Heart left ventricle (tissue), 16 donors: ENCODE measurements at places on chromosomes 1 and 21. TPM values are rescaled to one million over a fixed set of nuclear protein-coding genes. Genes with fewer than 3 reads are reported as not detected.

DNA sequence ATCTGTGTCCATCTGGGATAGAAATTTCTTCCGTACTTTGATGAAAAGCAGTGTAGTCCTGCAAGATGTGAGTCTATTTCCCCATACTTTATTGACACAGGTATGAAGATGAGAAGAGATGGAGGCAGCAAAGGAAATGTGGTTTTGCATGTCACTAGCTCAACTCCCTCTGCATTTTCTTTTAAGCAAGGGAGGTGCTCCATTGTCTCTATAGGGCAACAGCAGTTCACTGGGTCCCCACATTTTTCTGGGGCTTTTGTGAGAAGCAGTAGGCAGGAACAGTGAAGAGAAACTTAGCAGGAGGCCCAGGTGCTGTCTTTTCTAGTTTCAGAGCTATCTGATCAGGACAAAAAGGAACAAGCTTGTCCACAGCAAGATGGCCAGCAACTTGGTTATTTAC is 37.1 kb downstream of the C21orf91 start:
- no peak for DNase-seq

GRCh38 chr1:109969907-109970306 is 14.7 kb upstream of the AHCYL1 start:
- no peak for DNase-seq

GRCh38 chr1:26538480-26539412 is 9.2 kb downstream of the RPS6KA1 start:
- DNase-seq = no peak

DNA sequence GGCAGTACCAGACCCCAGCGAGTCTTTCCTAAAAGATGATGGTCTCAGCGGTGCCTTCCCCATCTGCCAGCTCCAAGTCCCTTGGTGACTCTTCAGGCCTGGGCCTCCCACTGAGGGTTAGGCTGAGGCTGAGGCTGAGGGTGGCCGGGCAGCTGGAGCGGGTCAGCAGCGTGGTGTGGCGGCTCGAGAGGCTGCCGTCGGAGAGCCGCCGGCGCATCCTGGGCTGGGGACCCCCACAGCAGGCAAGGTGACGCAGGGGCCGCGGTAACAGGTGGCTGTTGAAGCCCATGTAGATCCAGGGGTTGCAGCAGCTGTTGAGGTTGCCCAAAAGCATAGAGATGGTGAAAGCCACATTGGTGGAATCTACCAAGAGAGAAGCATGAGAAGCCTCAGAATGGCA is 7.0 kb downstream of the AVPR1B start:
- no peak for DNase-seq

- DNase-seq = no peak
Measured at GRCh38 chr1:30788580-30789387, 31.2 kb upstream of the LAPTM5 start.

- DNase-seq = peak; percentile 69
Measured at GRCh38 chr1:151993084-151993733, 450 bp downstream of the S100A10 start.

DNA sequence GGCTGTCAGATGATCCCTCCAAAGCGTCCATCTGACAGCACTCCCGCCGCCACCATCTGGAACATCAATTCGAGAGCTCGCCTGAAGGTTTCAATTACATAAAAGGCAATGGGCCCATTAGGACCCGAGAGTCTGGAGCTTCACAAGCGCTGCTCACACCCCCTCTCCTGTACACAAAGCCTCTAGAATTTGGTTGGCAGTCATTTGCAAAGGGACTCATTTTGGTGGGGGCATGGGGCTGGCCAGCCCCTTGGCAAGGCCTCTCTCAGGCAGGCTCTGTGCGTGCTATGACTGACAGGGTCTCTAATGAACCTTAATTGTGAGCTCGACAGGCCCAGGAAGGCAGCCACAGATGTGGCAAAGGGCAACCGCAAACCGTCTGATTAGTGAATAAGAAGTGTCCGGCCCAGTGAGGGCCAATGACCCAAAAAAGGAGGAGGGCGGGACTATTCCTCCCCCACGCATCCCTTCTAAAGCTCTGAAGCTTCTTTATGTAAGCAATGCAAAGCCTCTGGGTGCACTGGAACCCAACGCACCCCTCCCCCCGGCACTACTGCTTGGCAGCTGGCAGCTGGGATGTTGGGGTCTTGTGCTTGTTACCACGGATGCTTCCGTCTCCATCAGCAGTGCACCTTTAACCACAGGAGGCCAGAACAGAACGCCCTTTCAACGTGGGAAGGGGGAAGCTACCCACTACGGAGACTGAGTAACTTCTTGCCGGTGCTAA is 79.4 kb downstream of the CAPZB start:
- DNase-seq = no peak

GRCh38 chr1:27614043-27614624 is 10.2 kb upstream of the AHDC1 start:
- no peak for DNase-seq

DNA sequence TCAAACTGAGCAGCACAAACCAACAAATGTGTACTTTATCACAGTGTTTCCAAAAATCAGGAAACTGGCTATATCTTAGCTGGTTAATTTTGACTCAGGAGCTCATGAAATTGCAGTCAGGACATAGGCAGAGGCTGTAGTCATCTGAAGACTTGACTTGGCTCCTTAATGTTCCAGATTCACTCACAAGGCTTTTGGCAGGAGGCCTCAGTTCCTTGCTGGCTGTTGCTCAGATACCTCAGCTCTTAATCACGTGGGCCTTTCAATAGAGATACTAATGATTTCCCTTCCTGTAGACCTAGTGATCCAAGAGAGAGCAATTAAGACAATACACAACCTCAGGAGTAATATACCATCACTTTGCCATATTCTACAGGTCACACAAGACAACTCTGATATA is 537.7 kb downstream of the BRINP3 start:
- DNase-seq = no peak

DNA sequence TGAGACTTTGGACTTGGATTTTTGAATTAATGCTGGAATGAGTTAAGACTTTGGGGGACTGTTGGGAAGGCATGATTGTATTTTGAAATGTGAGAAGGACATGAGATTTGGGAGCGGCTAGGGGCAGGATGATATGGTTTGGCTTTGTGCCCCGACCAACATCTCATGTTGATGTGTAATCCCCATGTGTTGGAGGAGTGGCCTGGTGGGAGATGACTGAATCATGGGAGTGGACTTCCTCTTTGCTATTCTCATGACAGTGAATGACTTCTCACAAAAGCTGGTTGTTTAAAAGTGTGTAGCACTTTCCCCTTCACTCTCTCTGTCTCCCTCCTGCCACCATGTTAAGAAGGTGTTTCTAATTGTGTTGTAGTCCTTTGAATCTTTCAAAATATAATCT is 9.3 kb upstream of the PHGDH start:
- no peak for DNase-seq

DNA sequence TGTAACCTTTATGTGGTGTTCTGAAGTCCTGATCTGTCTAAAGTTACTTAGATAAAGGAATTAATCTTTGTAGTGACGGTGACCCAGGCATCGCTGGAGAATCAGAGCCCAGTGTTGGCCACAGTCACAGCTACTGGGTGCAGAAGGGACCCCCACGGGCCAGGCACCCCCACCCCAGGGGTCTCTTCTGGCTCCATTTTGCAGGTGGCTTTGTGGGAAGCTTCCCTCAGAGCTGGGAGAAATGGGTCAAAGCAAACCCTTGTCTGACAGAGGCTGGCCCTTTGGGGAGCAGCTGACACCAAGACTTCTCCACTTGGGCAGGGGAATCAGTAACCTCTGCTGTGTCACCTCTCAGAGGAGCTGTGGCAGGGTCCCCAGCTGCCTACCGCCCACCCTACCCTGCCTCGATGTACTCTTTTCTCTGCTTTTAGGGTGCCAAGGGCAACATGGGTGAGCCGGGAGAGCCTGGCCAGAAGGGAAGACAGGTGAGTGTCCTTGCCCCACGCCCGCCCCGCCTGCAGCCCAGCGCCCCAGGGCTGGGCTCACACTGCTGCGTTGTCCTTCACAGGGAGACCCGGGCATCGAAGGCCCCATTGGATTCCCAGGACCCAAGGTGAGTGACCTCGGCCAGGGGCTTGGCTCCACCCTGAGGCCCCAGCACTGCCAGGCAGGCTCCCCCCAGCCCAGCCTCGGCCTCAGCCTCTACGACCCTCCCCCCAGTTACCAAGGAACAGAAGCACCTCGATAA is 17.7 kb downstream of the COL6A2 start:
- peak; percentile 14 for DNase-seq

DNA sequence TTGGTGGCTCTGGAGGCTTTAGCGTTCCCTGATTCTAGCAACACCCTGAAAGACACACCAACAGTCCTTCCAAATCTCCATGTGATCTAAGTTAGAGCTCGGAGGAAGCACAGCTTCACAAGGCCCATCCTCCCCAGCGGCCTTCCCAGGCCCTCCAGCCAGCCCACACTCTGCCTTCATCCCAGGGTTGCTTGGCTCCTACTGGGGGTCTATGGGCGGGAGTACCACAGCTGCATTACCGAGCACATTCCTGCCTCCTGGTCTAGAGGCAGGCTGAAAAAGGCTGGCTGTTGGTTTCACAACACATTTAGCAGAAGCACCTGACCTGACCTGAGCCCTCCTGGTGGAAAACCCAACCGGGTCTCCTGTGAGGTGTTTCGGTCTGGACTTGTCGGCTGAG is 54.7 kb upstream of the TRIM67 start:
- no peak for DNase-seq

DNA sequence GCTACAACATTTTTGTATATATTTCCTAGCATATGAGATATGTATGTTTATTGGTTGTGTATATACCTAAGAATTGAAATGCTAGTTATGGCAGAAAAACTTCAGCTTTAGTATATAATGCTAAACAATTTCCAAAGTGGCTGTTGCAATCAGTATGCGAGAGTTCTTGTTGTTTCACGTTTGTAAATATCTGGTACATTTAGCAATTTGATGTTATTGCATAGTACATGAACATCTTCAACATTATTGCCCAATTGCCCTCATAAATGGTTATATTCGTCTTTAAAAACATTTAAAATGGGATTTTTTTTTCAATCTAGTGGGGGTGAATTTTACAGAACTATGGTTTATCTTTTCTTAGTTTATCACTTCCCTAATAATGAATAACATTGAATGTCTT is 86.2 kb upstream of the HP1BP3 start:
- DNase-seq = no peak

- no peak for DNase-seq
Measured at GRCh38 chr1:114126261-114127095, 27.2 kb downstream of the SYT6 start.

DNA sequence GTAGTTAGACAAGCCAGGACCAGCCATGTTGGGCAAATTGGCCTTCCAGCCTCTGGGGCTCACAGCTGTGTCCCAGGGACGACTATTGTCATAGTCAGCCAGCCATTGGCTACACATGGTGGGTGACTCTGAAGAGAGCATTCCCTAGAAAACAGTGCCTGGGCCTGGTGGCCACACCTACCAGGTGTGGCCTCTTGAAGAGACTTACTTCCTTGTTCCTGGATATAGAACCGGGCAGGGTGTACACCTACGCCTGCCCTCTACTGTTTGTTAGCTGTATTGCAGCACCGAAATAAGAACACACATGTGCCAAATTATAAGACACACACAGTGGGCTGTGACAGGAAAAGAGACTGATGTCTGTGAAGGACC is 134.6 kb upstream of the ARHGEF16 start:
- DNase-seq = no peak

DNA sequence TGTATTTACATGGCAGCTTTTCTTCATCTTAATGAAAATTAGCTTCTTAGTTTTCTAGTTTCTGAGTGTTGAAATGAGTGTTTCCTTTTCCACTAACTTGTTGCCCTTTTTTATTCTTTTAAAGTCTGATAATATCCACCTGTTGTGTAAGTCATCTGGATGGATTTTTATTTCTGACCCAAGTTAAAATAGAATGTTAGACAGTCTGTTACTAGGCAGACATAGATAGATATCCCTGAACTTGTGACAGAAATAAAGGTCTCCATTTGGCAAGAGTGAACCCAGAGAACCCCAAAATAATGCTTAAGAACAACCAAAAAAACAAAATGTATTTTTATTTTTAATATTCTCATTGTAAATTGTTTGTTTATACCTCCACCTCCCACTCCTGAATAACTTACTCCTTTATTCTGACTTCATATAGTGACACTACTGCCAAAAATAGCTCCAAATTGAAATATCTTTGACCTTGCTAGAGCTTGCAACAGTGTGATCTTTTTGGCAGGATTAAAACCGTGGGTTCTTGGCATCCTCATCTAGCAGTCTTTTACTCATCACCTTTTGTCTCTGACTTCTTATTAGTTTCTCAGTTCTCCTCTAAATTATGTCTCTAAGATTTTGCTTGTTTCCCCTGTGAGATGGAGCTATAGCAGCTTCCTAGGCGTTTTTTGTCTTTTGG is 26.9 kb upstream of the SH3D21 start:
- no peak for DNase-seq

- DNase-seq = no peak
Measured at GRCh38 chr1:31315902-31316301, 19.1 kb downstream of the ZCCHC17 start.

DNA sequence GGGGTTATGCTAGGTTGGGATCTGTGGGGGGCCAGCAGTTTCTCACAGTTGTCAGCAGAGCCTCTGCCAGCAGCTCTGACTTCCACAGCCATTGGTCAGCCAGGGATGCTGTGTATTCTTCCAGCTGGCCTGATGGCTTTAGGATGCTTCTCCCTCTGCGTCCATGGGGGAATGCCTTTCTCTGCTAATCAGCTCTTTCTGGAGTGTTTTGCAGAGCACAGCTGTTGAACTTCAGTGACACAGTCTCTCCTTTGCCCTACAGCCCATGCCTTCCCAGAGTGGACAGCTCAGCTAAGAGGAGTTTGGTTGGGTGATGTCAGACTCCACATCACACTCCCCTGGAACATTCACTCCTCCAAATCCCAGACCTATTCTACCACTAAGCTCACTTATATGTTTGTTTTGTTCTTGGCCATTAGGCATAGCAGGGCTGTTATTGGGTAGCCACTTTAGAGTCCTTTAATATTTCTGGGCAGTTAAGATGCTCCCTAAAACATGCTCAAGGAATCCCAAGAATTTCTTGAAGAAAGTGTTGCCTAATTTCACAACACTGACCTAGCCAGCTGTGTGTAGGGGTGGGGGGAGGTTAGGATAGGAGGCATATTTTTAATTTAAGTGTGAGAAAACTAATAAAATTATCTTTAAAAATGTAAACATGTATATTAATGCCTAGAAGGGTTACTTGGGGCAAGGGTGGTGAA is 75.3 kb upstream of the KIAA0040 start:
- peak; percentile 79 for DNase-seq

FCRL3 gene
- 0.20 TPM for total RNA-seq

C1orf87 gene
- not detected for total RNA-seq

RIMS3 gene
- total RNA-seq = 0.88 TPM
